ENCODE measurements at places on chromosomes 6 and 20.

- no peaks in the 10 kb centered on the region for H3K27me3 ChIP-seq
- H3K36me3 ChIP-seq, result no peaks in the 10 kb centered on the region
- no peak overlapping the region for H3K4me3 ChIP-seq
- no peak overlapping the region for H3K27ac ChIP-seq
Observed at GRCh38 chr6:51855310-51856082, 231.9 kb downstream of the PKHD1 start.

DNA sequence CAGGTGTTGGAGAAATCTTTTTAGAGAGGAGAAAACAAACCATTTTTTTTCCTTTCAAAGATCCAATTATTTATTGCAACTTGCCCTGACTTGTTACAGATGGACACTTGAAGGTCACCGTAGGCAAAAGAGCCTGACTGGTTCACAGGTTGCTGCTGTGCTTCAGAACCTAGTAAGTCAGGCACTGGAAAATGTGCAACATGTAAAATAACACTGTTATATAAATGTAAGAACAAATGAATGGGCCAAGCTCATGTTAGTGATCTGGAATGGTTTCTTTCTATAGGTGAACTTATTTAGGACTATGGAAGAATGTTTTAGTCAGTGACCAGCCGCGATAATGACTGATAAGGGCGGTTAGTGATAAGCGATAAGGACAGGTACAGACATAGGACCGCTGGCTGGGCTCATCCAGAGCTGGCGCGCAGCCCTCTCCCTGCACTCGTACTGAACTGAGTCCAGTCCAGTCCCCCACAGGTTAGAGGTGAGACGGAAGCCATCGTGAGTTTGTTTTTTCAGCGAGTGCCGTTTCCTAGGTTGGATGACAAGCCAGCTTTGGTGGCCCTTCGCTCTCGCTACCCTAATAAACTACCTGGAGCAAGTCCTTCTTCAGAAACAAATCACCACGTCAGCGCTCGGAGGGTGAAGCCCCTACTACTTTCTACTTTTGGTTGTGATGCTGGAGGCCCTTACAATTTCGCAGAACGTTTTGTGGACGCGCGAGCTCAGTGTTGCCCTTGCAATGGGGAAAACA lies 94.4 kb upstream of the PRDM1 start:
- no peaks in the 10 kb centered on the region for H3K4me1 ChIP-seq
- peaks cover 61% of the 10 kb centered on the region for H3K27me3 ChIP-seq
- H3K27ac ChIP-seq, result no peak overlapping the region
- H3K36me3 ChIP-seq, result no peaks in the 10 kb centered on the region

- H3K27ac ChIP-seq, result no peak overlapping the region
- DNase-seq, result no peak
- H3K4me1 ChIP-seq, result peaks cover 2% of the 10 kb centered on the region
- no peak overlapping the region for H3K4me3 ChIP-seq
Observed at GRCh38 chr20:41696428-41696827, 78.3 kb upstream of the CHD6 start.

DNA sequence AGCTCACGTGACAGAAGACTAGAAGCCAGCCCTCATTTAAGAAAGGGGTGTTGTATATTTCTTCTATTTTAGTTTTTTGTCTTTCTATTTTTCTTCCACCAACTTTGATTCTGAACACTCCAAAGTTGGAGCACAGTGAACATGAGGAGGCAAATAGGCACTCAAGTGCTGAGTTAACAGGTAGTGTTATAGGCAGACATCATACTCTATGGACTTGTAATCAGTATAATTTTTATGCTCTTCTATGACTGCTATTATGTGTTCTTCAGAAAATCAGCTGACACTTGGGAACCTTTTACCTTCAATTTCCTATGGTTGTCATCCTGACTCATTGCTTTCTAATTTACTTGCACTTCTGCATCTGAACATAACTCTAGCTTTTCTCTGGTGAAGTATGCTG lies 396.3 kb upstream of the EYS start:
- no peaks in the 10 kb centered on the region for H3K27me3 ChIP-seq
- no peak for DNase-seq
- H3K4me1 ChIP-seq, result no peaks in the 10 kb centered on the region
- H3K4me3 ChIP-seq, result no peak overlapping the region
- no peak overlapping the region for H3K27ac ChIP-seq

DNA sequence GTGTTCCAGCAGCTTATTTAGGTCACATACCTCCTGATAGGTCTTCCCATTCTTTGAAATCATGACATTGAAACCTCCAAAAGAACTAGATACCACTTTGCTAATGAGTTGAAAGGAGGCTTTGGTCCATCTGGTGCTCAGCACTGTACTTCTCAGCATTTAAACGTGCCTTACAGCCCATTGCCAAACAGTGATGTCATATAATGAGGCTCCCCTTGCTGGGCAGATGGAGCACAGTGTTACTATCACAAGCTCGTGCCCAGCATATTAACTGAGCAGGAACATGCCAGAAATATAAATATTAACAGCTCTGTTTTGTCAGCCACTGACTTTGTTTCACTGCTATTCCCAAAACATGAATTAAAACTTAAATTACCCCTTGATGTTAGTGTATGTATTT lies 25.5 kb upstream of the MAPK13 start:
- H3K36me3 ChIP-seq, result peaks cover 4% of the 10 kb centered on the region
- no peak overlapping the region for H3K27ac ChIP-seq
- H3K4me3 ChIP-seq, result no peak overlapping the region
- DNase-seq, result no peak

DNA sequence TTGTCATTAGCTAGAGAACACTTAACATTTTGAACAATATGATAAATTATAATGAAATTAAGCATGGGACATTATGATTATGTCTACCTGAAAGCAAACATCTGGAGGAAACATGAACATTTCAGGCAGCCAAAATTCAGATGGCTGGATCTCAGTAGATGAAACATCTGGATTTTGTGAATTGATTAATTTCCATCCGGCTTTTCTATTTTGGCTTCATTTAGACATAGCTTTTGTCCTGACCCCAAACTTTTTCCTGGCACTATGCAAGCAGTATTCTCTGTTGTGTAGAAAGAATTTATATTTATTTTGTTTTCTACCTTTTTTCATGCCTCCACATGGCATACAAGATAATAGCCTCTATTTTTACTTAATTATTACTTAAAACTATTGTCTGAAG lies 186.3 kb downstream of the OGFRL1 start:
- H3K27ac ChIP-seq, result no peak overlapping the region
- no peaks in the 10 kb centered on the region for H3K36me3 ChIP-seq
- H3K4me3 ChIP-seq, result no peak overlapping the region
- H3K4me1 ChIP-seq, result no peaks in the 10 kb centered on the region

- no peaks in the 10 kb centered on the region for H3K36me3 ChIP-seq
- H3K27me3 ChIP-seq, result no peaks in the 10 kb centered on the region
- no peak overlapping the region for H3K27ac ChIP-seq
- no peak overlapping the region for H3K4me3 ChIP-seq
- DNase-seq, result no peak
Observed at GRCh38 chr20:37941992-37942391, 39.1 kb downstream of the VSTM2L start.

GRCh38 chr6:127907960-127908640 lies 7.2 kb upstream of the THEMIS start:
- H3K36me3 ChIP-seq, result no peaks in the 10 kb centered on the region
- DNase-seq, result no peak
- H3K4me3 ChIP-seq, result no peak overlapping the region
- H3K27ac ChIP-seq, result no peak overlapping the region

- H3K27me3 ChIP-seq, result no peaks in the 10 kb centered on the region
- no peak for DNase-seq
- H3K4me3 ChIP-seq, result no peak overlapping the region
- H3K4me1 ChIP-seq, result no peaks in the 10 kb centered on the region
- H3K27ac ChIP-seq, result no peak overlapping the region
Observed at GRCh38 chr20:2305946-2306345, 10.1 kb downstream of the TGM3 start.

DNA sequence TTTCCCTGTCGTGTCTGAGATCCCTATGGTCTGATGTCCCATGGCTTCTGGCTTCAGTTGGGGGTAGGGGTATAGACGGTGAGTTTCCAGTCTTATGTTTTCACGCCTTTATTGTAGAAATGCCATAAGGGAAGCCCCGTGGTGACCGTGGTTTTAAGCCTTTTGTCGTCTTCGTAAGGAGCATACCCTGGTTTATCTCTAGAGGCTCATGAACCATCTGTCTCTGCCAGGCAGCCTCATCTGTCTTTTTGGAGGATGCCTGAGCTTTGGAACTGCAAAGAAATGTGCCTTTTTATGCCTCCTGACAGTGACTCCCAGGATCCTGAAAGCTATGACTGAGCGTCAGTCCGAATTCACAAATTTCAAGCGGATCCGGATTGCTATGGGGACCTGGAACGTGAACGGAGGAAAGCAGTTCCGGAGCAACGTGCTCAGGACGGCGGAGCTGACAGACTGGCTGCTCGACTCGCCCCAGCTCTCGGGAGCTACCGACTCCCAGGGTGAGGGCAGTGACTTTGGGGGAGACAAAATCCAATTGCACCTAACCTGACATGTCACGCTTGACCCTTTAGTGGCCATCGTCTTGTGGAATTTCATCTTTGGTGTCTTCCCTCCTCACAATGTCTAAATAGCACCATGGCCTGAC lies 84.6 kb downstream of the SYNJ2 start:
- H3K36me3 ChIP-seq, result 0 out of 2 replicates have a peak, but pooled peaks cover 3% of the 10 kb centered on the region
- H3K27me3 ChIP-seq, result no peaks in the 10 kb centered on the region
- no peak for DNase-seq
- H3K4me1 ChIP-seq, result no peaks in the 10 kb centered on the region

DNA sequence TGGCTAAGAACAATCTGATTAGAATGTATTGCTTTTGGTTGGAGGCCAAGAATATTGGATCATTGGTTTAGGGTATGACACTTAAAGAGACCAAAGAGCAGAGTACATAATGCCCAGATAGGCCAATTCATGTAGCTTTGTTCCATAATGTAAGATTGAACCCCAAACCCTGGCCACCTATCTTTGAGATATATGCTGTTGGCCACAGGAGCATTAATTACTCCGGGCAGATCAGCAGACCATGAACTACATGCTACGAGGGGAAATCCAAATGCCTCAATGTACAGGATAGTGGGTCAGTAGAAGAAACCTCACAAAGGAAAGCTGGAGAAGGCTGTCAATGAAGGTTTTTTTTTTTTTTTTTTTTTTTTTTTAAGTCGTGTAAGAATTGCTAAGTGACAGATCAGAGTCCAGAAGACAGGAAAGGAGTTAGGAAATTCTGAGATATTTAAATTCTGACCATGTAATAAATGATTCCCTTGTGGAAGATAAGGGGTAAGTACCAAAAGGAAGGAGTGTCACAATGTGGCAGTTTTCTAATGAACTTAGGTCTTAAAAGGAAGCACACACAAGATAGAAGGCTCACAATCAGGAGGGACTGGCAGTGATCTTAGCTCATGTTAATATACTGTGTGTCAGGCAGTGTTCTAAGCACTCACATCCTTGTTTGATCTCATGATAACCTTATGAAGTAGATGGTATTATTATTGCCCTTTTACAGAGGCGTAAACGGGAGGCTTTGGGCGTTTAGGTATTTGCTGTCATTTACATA lies 61.4 kb downstream of the CARMIL1 start:
- no peak for DNase-seq
- H3K27me3 ChIP-seq, result no peaks in the 10 kb centered on the region
- H3K36me3 ChIP-seq, result no peaks in the 10 kb centered on the region
- peaks cover 5% of the 10 kb centered on the region for H3K4me1 ChIP-seq
- H3K27ac ChIP-seq, result no peak overlapping the region

DNA sequence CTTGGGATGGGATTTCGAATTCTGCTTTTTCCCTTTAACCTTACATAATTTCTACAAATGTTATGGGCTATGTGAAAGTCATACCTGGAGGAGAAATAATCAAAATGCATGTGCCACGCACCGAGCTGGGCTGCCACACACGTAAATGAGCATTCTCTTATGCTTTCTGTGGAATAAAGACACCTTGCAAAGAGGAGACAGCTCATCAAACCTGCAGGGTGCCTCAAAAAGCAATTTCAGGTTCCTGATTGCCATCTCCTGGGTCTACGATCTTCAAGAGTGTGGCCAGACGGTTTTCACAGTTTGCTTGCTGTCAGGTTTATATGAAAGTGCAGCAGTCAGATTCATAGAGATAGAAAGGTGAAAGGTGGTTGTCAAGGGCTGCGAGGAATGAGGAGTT lies 36.6 kb downstream of the DUSP22 start:
- no peaks in the 10 kb centered on the region for H3K4me1 ChIP-seq
- no peak for DNase-seq
- H3K27me3 ChIP-seq, result no peaks in the 10 kb centered on the region

- H3K27me3 ChIP-seq, result no peaks in the 10 kb centered on the region
- DNase-seq, result no peak
- H3K27ac ChIP-seq, result no peak overlapping the region
- H3K4me1 ChIP-seq, result no peaks in the 10 kb centered on the region
- H3K4me3 ChIP-seq, result no peak overlapping the region
Observed at GRCh38 chr6:111267764-111268333, 180.5 kb downstream of the SLC16A10 start.

DNA sequence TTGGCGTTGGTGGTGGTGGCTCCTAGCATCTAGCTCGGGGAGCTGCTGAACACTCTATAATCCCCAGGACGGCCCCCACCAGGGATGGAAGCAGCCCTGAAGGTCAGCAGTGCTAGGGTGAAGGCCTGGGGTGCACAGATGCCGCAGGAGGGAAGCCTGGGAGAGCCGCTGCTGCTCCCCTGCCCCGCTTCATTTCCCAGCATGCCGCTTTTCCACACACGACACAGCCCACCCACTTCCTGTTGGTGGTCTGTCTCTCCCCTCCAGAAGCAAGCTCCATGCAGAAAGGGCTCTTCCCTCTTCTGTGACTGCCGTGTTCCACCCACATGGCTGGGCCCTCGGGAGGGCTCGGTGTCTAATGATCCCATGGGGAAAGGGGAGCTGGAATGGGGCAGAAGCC lies 35.3 kb downstream of the GNAS-AS1 start:
- 0 out of 2 replicates have a peak, but pooled peaks cover 2% of the 10 kb centered on the region for H3K36me3 ChIP-seq
- H3K4me3 ChIP-seq, result no peak overlapping the region
- no peaks in the 10 kb centered on the region for H3K4me1 ChIP-seq
- DNase-seq, result no peak

- no peaks in the 10 kb centered on the region for H3K36me3 ChIP-seq
- H3K4me3 ChIP-seq, result no peak overlapping the region
- no peaks in the 10 kb centered on the region for H3K4me1 ChIP-seq
- H3K27ac ChIP-seq, result no peak overlapping the region
- DNase-seq, result no peak
Observed at GRCh38 chr20:19734811-19735210, 23.2 kb upstream of the RIN2 start.

DNA sequence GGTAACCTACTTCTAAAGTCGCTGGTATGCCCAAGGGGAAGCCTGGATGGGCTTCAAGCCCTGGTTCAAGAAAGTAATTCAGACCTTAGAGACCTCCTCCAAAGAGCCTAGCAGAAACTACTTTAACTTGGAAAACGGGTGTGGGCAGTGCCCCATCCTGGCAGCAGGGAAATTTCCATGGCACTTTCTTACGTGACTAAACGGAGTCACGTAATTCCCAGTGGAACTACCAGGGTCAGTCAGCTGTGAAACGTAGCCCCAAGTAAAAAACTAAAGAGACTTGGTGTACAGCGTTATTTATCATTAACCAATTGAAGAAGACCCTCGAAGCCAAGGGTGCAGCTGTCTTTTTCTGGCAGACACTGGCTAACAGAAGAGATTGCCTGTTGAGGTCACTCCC lies 114.0 kb downstream of the RCAN2 start:
- DNase-seq, result no peak
- no peaks in the 10 kb centered on the region for H3K27me3 ChIP-seq

GRCh38 chr6:119544325-119545175 lies 195.0 kb upstream of the MAN1A1 start:
- H3K27me3 ChIP-seq, result no peaks in the 10 kb centered on the region
- H3K36me3 ChIP-seq, result no peaks in the 10 kb centered on the region
- no peak overlapping the region for H3K27ac ChIP-seq
- no peak overlapping the region for H3K4me3 ChIP-seq
